PC-3 (cell line): ENCODE measurements at places on chromosomes 4 and X.

DNA sequence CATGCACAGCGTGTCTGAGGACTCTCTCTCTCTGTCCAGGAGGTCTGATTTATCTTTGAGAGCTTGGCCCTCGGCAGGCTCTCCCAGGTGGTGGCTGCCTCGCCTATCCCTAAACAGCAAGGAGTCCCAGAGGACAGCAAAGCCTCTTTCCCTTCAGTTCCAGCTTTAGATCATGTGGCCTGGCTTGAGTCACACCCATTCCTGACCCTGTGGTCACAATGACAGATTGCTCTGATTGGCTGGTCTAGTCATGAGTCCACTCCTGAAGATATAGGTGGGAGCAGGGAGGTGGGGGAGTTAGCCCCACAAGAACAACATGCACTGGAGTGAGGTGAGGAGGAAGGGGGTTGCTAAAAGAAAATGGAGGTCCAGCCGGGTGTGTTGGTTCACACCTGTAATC lies 12.1 kb upstream of the PORCN start:
- DNase-seq: peak; percentile 22

DNA sequence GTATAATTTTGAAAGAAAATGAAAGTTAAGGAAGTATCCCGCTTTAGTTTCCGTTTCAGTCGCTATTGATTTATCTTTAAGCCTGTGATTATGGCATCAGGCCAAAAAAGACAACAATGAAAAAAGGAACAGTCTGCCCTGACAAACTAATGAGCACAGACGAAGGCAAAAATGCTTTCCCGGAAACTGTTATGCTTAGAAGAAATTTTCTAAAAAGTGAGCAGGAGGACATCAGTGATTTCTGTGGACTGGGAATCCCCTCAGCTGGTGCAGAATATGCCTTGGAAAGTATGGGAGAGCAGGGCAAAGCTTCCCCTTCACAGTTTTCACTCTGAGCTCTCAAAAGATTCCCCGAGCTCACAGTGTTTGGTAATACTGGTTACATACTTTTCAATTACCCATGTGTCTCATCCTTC lies 5.1 kb upstream of the CXCL10 start:
- no peak for DNase-seq

DNA sequence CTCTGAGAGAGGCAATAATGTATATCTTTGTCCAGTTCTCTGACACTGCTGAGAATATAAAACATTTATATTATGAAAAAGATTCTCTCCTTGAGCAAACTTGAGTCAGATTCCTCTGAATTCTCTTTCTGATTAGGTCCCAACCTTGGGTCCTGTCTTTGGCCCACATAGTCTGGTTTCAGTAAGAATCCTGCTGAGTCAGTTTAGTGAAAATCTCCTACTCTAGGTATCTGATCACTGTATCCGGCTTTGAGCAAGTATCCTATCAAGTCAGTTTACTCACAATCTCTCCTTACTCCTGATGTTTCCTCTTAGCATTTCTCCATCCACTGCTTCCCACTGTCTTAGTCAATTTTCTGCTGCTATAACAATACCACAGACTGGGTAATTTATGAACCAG lies 253.9 kb downstream of the OPHN1 start:
- no peak for DNase-seq

- DNase-seq: no peak
Measured at GRCh38 chr4:34245276-34245675, 1999.0 kb downstream of the ARAP2 start.

- no peak for DNase-seq
Measured at GRCh38 chr4:7687006-7687405, 252.3 kb upstream of the PSAPL1 start.

DNA sequence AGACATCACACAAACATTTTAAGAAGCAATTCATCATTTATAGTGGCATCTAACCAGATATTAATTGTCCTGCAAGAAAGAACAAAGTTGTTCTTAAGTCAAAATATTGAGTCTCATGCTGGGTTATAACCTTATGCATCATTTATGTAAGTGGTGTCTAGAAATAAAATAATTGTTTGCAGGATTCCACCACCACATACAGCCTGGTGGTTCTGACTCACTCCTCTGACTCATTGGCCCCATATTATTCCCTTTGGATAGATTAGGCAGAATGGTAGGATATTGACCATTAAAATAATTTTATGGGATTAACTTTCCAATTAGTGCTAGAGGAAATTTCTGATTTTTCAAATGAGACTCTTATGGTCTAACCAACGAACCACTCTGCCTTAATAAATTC lies 384.5 kb downstream of the GRXCR1 start:
- peak; percentile 54 for DNase-seq

- DNase-seq: no peak
Measured at GRCh38 chrX:148552775-148553174, 52.4 kb downstream of the AFF2 start.

DNA sequence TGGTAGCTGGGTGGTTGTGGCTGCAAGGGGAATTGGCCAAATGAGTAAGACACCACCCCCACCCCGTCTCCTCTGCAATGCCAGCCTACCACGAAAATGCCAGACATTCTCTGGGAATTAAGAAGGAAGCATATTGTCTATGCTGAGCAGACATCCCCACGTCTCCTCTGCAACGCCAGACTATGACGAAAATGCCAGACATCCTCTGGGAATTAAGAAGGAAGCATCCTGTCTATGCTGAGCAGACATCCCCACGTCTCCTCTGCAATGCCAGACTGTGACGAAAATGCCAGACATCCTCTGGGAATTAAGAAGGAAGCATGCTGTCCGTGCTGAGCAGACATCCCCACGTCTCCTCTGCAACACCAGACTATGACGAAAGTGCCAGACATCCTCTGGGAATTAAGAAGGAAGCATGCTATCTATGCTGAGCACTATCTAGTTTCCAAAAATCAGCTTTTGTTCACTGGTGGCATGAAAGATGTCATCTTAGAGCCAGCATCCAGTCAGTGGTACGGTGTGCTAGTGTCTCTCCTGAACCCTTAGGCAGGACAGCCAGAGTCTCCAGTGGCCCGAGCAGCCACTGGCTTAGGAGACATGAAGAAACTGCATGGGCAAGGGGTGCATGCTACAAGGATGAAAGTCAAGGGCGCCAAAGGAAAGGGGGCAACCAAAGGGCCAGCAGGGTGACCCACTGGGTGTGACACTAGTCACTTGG lies 339.8 kb upstream of the FRG1 start:
- no peak for DNase-seq

GRCh38 chr4:40525752-40526598 lies 103.7 kb downstream of the RBM47 start:
- peak; percentile 72 for DNase-seq

DNA sequence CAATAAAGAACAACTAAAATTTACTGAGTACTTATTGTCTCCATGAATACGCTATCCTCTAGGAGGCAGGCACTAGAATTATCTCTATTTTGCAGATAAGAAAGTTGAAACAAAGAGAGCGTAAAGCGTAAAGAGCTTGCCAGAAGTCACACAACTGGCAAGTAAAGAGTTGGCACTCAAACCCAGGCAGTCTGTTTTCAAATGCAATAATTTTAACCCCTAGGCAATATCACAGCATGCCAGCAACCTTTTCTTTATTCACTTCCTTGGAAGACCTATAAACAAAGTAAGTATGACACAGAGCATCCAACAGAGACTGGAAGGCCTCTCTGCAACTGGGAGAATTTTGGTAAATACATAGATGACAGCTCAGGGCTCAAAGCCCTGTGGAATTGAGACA lies 23.2 kb upstream of the AMELX start:
- no peak for DNase-seq

- peak; percentile 74 for DNase-seq
Measured at GRCh38 chr4:108118505-108118904, 50.2 kb downstream of the LEF1 start.

- peak; percentile 20 for DNase-seq
Measured at GRCh38 chr4:23297327-23297726, 592.5 kb downstream of the PPARGC1A start.

GRCh38 chr4:107993969-107994368 lies 4.3 kb downstream of the HADH start:
- DNase-seq: no peak

DNA sequence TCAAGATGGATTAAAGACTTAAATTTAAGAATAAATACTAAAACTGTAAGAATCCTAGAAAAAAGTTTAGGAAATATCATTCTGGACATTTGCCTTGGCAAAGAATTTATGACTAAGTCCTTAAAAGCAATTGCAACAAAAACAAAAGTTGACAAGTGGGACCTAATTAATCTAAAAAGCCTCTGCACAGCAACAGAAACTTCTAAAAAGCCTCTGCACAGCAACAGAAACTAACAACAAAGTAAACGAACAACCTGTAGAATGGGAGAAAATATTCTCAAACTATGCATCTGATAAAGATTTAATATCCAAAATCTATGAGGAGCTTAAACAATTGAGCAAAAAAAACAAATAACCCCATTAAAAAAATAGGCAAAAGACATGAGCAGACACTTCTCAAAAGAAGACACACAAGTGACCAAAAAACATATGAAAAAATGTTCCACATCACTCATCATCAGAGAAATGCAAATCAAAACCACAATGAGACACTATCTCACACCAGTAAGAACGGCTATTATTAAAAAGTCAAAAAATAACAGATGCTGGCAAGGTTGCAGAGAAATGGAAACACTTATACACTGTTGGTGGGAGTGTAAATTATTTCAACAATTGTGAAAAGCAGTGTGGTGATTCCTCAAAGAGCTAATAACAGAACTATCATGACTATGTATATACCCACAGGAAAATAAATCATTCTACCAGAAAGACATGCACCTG lies 5.5 kb upstream of the OPRPN start:
- DNase-seq: no peak

DNA sequence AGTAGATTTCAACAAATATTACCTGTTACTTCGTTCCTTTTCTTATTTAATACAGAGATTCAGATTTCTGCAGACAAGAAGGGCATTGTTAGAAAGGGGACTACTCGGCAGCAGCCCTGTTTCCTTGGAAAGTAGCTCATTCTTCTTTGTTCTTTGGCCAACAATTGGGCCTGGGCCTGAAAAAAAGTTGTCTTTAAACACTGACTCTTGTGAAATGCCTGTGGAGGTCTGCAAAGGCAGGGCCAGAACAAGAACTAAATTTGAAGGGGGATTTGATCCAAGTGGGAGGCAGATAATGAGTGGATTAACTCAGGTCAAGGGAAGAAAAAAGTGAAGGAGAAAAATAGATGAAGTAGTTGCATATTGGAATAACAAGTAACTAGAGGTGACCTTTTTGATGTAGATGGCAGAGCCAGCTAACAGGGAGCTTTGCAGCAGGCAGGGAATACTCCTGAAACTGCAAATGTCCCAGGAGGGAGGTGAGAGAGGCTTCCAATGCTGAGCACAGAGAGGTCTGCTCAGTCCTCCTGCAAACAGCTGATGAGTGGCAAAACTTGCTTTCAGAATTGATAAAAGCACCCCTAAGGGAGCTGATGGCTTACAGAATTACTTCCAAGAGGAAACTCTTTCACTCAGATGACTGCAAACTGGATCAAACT lies 393.2 kb upstream of the HS3ST1 start:
- DNase-seq: no peak

DNA sequence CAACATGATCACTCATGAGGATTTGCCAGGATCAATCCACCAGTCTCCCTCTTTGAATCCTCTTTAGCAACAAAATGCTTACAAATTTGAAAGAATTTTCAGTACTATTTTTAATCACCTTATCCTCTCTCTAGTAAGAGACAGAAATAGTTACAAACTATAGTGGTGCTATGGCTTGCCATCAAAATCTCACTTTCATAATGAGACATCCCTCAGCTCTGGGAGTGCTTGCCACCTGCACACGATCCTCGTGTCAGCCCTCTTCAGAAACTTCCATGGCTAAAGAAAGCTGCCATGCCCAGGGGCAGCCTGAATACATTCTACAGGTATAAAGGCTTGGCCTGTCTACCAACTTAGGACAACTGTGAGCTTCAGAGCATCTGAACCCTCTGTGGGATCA lies 5.1 kb upstream of the DHX15 start:
- DNase-seq: no peak

- DNase-seq: no peak
Measured at GRCh38 chr4:153259661-153260060, 55.4 kb downstream of the TRIM2 start.

DNA sequence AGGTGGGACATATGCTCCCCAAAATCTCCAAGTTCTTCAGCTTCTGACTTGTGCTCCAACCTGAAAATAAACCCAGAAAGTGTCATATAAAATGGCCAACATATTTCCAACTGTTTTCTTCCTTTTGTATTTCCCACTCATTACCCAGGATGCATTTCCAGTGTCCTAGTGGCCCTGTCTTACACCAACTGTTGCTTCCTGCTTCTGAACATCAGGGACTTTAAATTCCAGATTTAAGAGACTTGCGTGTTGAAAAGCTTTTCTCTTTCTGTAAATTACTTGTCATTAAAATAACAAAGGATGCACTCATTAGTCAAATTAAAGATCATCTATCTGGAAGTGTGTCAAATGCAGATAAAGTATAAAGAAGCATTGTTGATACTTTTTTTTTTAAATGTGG lies 19.9 kb downstream of the MID1 start:
- DNase-seq: no peak

DNA sequence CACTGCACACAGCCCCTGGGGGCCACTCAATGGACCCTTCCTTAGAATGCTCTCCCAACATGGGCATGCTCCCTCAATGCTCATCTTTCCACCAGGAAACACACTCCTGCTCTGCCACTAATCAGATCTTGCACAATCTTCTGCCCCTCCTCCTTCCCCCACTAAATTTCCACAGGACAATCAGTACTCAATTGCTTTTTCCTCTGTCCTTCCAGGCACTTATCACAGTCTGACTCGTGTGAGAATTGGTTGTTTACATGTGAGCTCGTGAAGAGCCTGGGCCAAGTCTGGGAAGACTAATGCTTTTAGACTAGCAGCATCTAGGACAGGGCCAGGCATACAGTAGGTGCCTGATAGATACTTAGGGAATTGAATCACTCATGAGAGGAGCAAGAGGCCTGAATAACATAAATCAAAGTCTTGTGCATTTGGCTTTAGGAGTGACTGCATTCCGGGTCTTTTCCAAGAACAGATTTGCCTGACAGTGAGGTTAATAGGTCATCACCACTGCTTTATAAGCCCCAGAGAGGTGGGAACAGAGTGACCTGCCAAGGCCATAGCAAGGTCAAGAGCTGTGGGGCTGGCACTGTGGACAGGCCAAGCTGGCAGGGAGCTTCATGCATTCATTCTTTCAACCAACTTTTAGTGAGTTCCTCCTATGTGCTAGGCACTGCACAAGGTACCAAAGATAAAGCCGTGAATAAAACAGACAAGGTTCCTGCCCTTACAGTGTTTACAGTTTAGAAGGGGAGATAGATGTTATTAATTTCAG lies 55.0 kb downstream of the PRPS1 start:
- no peak for DNase-seq

DNA sequence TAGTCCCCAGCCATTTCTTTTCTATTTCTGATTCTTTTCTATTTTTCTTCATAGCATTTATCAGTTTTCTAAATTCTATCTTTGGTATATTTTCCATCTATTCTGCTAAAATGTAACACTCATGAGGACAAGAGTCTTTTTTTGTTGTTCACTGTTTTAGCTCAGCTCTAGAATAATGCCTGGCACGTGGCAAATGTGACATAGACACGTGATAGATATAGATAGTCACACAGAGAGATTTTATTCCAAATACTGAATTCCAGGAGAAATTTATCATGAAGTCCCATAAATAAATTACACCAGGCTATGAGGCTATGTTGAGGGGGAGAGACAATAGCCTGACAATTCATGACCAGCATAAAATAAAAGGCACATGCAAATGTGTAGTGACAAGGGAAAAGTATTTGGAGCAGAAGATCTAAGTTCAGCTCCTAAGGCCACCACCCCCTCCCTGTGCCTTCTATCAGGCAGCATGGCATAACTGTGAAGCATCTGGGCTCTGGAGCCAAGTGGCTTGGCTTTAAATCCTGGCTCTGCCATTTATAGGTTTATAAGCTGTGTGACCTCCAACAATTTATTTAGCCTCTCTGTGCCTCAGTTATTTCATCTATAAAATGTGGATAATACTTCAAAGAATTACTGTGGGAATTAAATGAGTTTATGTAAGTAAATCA lies 25.7 kb upstream of the PPARGC1A start:
- DNase-seq: no peak
